ENCODE measurements at places on chromosomes 16 and 17.

- peak; percentile 43 for DNase-seq
Measured at GRCh38 chr16:70746708-70747424, 54.1 kb downstream of the VAC14 start.

DNA sequence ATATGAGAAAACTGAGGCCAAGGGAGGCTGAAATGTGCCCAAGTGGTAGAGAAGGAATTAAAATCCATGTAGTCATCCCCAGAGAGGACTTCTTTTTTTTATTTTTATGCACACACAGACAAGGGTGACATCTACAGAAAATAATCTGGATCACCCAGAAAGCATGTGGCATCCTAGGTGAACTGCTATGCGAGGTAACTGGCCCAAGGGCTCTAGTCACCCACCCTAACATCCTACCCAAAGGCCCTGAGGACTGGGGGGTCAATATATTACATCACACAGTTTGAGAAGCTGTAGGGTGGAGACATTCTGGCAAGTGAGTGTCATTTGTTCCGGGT lies 23.3 kb downstream of the TEX14 start:
- no peak for DNase-seq

- DNase-seq, result no peak
Measured at GRCh38 chr17:4898927-4899326, 409 bp upstream of the C17orf107 start.

GRCh38 chr16:74107795-74108610 lies 188.6 kb upstream of the PSMD7 start:
- DNase-seq, result peak; percentile 52

DNA sequence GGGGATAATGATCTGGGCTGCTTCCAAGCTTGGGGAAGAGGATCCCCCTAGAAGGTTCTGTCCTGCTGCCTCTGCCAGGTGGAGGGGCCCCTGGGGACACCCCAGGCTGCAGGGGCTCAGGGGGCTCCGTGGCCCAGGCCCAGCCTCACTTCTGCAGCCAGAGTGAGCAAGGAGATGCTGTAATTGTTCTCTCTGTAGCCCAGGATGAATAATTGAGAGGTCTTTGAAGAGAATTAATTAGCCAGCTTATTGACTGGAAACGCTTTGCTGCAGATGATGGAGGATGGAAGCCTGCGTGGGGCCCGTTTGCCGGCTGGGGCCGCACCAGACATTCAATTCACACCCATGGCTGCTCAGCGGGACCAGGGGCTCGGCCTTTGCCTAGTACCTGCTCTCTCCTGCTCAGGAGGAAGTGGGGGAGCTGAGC lies 38.5 kb downstream of the TMEM235 start:
- DNase-seq, result no peak

GRCh38 chr16:78098595-78099270 lies 721 bp upstream of the WWOX start:
- no peak for DNase-seq

DNA sequence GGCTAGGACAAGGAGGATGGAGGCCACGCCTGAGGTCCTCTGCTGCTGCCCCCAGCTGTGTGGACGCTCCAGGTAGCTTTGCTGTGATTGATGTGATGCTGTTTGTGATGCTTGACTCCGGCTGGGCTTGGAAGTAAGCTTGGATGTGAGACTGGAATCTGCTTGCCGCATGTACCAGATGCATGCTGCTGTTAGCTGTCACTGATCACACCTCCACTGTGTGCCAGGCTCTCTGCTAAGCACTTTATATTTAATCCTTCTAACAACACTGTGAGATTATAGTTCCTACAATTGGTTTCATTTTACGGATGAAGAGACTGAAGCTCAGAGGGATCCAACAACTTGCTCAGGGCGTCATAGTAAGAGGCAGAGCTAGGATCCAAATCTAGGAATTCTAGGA lies 23.5 kb downstream of the SNX29 start:
- DNase-seq, result no peak

DNA sequence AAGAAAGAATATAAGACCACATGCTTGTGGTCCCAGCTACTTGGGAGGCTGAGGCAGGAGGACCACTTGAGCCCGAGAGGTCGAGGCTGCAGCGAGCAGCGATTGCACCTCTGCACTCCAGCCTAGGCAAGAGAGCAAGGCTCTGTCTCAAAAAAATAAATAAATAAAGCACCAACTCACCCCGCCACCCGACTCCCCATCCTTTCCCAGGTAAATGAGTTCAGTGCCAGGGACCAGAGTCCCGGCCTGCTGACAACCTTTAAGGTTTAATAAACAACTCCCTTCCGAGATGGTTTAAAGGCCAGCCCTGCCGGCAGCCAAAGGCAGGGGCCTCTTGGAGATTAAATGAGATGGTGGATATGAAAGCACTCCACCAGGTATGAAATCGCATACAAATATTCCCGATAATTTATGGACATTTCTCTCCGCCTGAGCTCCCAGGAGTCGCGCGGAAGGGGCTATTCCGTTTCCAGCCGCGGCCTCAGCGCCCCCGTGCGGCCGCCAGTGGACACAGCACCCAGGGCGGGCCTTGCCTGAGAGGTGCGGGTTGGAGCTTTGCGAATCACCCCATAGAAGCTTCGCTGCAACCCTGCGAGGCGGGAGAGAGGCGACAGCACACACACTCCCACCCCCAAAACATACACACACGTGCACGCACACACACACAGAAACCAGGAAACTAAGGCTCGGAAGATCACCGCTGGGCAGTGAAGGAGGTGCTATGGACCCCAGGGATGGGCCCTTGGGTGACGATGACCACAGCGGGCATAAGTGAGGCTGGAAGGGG lies 4.0 kb upstream of the RPL38 start:
- peak; percentile 89 for DNase-seq

- no peak for DNase-seq
Measured at GRCh38 chr16:89357055-89357816, 133.1 kb downstream of the ANKRD11 start.

DNA sequence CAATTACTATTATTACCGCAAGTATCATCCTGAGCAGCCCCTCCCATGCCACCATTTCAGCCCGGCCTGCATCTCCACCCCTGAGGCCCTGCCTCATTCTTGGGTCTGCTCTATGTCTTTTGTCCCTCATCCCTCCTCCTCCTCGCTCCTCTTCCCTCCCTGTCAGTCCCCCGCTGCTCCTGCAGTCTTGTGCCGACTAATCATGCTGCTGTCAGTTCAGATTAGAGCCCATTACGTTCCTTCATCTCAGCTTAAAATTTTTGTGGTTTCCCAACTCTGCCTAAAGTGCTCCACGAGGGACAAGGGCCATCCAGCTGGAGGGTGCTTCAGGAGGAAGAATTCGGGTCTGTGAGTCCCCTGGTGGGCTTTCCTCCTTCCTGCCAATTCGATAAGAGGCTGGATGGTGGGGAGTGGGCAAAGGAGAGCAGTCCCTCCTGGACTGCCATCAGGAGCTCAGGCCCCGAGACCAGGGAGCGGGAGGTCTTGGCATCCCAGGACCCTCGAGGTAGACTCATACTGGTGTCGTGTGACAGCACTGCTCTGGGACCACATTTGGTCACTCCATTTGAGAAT lies 32.9 kb upstream of the GOSR2 start:
- DNase-seq, result no peak

GRCh38 chr16:71627731-71628181 lies 1.8 kb downstream of the MARVELD3 start:
- peak; percentile 27 for DNase-seq

DNA sequence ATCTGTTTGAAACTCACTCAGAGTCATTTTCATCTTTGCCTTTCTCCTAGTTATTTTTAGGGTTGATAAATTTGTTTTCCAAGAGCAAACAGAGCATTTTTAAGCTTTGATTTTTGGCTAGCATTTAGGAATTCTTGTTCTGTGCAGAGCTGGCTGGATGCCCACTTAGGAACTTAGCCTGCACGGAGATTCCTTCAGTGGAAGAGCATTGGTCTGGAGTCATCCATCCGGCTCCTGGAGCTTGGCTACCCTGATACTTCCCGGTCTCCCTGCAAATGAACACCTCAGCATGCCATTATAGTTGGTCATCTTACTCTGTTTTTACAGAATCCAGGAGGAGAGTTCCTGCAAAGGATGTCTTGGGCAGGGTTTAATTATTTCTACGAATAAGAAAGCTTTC lies 57.1 kb downstream of the SPECC1 start:
- DNase-seq, result no peak

DNA sequence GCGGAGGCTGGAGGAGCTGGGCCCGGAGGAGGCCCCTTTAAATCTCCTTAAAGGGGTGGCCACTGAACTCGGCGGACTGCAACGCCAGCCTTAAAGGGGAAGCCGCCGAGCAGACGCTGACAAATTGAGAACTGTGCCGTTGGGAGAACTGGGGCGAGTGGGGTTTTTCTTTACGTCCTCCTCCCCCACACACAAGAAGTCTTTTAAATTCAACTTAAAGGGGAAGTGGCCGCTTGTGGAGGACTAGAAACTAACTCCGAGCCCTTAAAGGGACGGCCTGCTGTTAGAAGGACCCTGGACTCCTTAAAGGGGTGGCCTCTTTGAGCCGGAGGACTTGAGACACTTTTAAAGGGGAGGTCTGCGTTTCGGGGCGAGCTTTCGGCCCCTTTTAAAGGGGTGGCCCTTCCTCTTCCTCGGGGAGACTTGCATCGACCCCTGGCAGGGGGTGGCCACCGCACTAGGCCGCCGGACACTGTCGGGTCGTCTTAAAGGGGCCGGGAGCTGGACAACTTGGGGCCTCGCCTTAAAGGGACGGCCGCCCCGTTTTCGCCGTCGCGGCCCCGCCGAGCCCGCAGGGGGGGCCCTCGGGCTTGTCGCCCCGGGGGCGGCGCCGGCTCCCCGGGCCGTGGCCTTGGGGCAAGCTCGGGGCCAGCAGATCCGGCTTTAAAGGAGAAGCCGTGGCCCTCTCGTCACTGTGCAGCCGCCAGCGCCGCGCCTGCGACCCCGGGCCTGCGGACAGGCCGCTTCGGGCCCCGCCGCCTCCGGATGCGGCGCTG lies 688 bp downstream of the FBRS start:
- peak; percentile 74 for DNase-seq

GRCh38 chr17:67138392-67138791 lies 94.0 kb downstream of the CACNG1 start:
- no peak for DNase-seq

DNA sequence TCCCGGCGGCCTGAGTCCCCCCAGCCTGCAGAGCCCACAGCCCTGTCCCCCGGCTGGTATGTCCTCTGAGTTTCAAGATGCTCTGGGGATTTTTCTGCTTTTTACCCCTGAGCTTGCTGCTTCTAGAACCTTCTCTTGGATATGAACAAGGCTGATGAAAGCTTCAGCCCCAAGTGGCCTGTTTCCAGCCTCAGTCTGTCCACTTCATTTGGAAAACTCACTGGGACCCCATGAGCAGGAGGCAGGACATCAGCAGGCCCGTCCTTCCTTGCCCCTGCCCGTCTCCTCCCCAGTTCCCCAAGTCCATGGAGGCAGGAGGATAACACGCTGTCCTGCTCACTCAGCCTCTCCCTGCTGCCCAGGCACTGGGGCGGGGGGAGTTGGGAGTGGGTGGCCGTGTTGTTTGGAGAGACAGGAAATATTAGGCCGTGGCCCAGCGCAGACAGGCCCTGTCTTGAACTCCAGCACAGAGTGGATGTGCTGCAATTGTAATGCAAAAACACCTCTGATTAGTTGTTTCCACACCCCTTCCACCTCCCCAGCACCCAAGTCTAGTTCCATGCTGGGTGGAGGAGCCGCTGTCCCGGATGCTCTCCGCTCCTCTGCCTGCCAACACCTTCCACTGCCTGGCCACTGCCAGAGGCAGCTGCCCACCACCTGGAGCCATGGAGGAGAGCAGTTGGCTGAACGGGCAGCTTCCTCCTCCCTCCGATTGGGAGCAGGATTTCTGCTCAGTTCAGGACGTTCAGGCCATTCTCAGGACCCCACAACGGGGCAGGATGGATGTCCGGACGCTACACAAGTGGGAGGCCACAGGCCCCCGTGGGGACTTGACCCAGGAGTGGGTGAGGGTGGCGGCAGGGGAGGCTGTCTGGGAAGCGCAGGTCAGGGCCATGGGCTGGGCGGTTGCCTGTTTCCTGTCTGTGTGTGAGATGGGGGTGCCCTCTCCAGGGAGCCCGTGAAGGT lies 216.9 kb upstream of the GSE1 start:
- no peak for DNase-seq

- DNase-seq, result peak; percentile 94
Measured at GRCh38 chr17:78993241-78993956, 13.7 kb upstream of the LGALS3BP start.

DNA sequence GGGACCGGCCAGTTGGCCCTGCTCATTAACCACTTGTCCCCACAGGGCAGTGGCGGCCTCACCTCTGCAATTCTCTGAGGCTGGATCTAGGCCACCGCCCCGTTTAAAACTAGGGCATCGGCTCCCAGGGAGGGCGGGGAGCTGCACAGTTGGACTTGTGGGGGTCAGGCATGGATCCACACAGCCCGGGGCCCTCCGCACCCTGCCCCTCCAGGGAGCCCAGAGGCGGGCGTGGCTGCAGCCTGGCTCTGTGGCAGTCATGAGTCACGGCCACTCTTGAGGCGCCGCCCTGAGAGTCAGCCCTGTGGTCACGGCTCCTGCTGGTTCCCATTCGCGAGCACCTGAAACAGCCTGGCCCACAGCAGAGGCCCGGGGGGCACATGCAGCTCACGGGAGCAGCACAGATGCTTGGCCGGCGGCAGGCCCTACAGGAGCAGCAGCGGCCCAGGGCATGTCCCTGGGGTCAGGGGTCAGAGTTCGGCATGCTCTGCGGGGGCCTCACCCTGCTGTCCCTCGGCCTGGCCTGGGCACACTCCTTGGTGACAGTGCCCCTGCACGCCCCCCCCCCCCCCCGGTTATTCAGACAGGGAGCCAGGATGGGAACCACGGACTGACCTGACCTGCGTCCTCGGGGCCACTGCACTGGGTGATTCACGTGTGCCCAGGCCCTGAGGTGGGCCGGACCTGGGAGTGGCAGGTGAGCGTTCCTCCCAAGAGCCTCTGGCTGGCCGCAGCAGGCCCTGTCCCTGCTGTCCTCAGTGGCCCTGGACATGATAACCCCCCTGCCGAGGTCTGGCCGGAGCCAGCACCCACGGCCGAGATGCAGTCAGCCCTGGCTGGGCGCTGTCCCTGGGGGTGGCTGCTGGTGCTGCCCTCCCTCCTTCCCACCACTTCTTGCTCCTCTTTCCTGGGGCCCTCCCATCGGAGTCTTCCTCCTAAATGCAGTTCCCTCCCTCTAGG lies 8.2 kb downstream of the CAPN15 start:
- peak; percentile 60 for DNase-seq

DNA sequence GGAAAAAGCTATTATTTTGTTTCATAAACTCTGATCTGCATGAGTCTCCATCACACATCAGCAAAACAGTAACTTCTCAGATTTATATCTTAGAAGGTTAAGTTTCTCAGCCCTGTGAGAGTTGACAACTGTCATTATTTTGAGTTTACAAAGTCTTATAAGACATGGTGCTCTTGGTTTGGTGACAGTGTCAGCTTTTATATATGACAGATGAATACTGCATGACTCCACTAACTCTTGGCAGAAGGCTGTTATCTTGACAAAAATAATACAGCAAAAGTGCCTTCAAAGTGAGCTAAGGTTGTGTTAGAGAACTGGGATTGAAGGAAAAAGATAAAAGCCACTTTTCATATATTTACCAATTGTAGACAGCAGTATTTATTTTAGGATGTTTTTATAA lies 528.4 kb upstream of the SOX9 start:
- no peak for DNase-seq

GRCh38 chr17:927611-928461 lies 51.7 kb downstream of the NXN start:
- DNase-seq, result no peak
